ENCODE measurements at places on chromosomes 5 and 9.

GRCh38 chr9:37030611-37030939 is 3.5 kb downstream of the PAX5 start:
- DNase-seq, result no peak

GRCh38 chr9:3676766-3677165 is 151.0 kb upstream of the RFX3 start:
- DNase-seq, result no peak

- no peak for DNase-seq
These were observed 35.8 kb downstream of the ARHGEF28 start for GRCh38 chr5:73661753-73662152.

DNA sequence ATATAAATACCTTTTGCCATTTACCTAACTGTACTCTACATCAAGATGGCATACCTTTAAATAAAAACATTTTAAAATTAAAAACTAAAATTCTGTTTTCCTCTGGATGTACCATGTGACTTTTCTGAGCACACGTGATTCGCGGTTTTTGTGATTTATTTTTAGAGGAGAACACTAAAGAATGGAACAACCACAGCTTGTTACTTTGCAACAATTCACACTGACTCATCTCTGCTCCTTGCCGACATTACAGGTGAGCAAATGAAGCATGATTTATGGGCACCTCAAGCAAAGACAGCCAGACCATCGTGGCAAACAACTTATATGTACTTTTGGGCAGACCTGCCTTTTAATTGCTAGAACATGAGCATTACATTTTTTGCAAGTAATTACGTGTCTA is 61.3 kb downstream of the GDA start:
- no peak for DNase-seq

DNA sequence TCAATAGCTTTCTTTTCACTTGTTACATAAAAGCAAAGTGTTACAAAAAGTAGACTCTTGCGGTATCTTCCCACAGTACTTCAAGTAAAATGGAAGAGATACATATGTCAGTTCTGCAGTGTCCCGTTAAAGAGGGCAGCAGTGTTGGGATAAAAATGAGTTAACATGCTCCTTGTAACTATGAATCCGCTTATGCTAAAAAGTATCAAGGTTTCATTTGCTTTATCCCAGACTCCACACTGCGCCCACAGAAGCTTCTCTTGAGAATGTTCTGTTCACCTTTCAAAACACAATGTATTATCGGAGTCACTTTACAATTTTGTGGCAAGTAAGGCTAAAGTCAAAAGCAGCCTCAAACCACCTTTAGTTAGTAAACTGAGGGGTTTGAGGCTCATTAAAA is 790 bp downstream of the PTAR1 start:
- peak; percentile 23 for DNase-seq

- DNase-seq, result no peak
These were observed 1858.9 kb upstream of the C9orf72 start for GRCh38 chr9:29432191-29432590.

DNA sequence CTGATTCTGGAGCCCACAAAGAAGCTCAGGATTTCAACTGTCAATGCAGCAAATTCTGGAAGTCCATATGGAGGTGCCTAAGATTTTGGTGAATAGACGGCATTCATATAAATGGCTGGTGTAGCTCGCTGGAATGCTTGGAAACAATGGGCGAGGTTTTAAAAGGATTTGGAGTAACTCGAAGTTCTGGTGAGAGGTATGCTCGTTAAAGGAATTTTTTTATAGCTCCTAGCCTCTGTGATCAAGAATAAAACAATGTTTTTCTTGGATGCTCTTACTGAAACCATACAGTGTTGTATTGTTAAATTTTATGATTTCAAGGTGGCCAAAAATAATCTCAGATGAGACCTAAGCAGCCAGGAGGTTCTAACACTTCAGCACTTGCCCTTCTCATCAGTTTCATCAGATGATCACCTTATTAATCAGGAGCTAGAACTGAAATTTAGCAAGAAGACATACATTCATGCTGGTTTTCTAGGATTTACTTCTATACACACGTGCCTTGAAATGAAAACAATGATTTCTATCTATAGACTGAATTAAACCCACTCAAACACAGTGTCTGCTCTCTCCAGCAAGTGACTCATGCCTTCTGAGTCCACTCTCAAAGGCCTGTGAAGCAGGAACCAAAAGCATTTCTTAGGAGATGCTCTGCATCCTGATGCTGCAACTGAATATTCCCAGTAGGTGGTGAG is 79.2 kb downstream of the OTULIN start:
- peak; percentile 30 for DNase-seq
